ENCODE measurements at places on chromosomes 7 and 10.

- H3K4me1 ChIP-seq, result no peaks in the 10 kb centered on the region
- H3K27ac ChIP-seq, result no peak overlapping the region
- no peak overlapping the region for H3K4me3 ChIP-seq
- H3K36me3 ChIP-seq, result no peaks in the 10 kb centered on the region
- DNase-seq, result no peak
Observed at GRCh38 chr7:128917122-128917521, 6.6 kb upstream of the KCP start.

DNA sequence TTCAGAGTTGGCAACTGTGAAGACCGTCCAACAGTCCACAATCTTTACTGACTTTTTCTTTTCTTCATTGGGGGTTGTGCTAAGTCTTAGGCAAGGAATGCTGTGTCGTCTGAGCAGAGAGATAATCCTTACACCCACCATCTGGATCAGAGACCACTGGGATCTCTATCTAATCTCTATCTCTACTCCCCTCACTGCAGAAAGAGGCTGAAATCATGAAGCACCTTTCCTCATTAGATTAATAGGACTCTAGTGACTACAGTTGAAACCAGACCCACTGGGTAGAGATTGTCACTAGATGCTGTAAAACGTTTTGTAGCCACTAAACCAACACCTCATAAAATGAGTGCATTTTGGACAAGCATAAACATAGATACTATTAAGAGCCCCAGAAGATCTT, 387.4 kb upstream of the CELF2 start:
- H3K4me3 ChIP-seq, result no peak overlapping the region
- H3K4me1 ChIP-seq, result no peaks in the 10 kb centered on the region
- no peak for DNase-seq
- H3K36me3 ChIP-seq, result no peaks in the 10 kb centered on the region
- H3K27ac ChIP-seq, result no peak overlapping the region

GRCh38 chr10:133275684-133276092, 980 bp downstream of the ADAM8 start:
- no peak overlapping the region for H3K27ac ChIP-seq
- H3K36me3 ChIP-seq, result peaks cover 8% of the 10 kb centered on the region
- H3K4me1 ChIP-seq, result peaks cover 6% of the 10 kb centered on the region
- H3K4me3 ChIP-seq, result no peak overlapping the region
- H3K27me3 ChIP-seq, result no peaks in the 10 kb centered on the region
- no peak for DNase-seq

DNA sequence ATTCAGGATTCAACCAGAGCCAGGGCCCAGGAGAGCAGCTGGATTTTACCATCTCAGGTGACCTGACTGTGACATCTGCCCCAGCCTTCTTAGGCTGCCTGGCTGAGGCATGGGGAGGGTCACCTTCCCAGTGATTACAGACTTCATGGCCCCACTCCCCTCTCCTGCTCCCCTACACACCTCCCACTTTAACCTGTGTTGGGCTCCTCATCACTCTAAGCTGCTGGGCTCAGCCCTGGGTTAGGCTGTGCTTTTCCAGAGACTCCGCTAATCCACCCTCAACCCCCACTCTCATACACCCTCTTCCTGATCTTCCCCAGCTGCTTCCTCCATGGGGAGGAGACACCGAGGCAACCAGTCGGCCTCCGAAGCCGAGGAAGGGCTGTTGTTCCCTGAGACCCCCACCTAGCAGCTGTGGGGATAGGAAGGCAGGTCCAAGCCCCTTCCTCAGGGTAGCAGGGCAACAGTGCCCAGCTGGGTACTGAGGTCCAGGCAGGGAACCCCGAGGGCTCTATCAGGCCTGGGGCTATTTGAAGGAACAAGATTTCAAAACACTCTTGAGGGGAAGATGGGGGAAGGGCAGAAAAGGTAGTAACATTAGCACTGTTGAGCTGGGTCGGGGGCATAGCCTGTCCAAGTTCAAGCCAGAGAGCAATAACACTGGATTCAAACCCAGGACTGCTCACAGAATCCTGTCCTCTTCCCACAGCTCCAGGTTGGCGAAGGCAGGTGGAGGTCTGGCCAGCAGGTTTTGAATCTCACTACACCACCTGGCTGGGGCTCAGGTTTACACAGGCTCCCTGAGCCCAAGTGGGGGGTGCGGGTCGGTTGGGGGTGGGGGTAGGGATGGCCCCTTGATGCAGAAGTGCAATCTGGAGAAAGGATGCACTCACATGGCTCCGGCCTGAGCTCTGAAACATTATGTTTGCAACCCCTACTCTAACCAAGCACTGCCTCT, 1.8 kb downstream of the IMPDH1 start:
- peaks cover 1% of the 10 kb centered on the region for H3K36me3 ChIP-seq
- H3K27me3 ChIP-seq, result no peaks in the 10 kb centered on the region

GRCh38 chr10:89479771-89480446, 55.5 kb downstream of the SLC16A12 start:
- no peaks in the 10 kb centered on the region for H3K27me3 ChIP-seq
- H3K27ac ChIP-seq, result no peak overlapping the region
- no peaks in the 10 kb centered on the region for H3K36me3 ChIP-seq
- H3K4me3 ChIP-seq, result no peak overlapping the region
- DNase-seq, result peak; percentile 70

GRCh38 chr10:113519681-113520115, 33.2 kb upstream of the HABP2 start:
- H3K4me3 ChIP-seq, result no peak overlapping the region
- no peaks in the 10 kb centered on the region for H3K36me3 ChIP-seq
- no peak for DNase-seq
- H3K4me1 ChIP-seq, result no peaks in the 10 kb centered on the region
- no peaks in the 10 kb centered on the region for H3K27me3 ChIP-seq

- no peaks in the 10 kb centered on the region for H3K27me3 ChIP-seq
- no peak overlapping the region for H3K4me3 ChIP-seq
- no peak overlapping the region for H3K27ac ChIP-seq
- DNase-seq, result no peak
- no peaks in the 10 kb centered on the region for H3K36me3 ChIP-seq
- H3K4me1 ChIP-seq, result no peaks in the 10 kb centered on the region
Observed at GRCh38 chr7:2046581-2047565, 185.9 kb downstream of the MAD1L1 start.

DNA sequence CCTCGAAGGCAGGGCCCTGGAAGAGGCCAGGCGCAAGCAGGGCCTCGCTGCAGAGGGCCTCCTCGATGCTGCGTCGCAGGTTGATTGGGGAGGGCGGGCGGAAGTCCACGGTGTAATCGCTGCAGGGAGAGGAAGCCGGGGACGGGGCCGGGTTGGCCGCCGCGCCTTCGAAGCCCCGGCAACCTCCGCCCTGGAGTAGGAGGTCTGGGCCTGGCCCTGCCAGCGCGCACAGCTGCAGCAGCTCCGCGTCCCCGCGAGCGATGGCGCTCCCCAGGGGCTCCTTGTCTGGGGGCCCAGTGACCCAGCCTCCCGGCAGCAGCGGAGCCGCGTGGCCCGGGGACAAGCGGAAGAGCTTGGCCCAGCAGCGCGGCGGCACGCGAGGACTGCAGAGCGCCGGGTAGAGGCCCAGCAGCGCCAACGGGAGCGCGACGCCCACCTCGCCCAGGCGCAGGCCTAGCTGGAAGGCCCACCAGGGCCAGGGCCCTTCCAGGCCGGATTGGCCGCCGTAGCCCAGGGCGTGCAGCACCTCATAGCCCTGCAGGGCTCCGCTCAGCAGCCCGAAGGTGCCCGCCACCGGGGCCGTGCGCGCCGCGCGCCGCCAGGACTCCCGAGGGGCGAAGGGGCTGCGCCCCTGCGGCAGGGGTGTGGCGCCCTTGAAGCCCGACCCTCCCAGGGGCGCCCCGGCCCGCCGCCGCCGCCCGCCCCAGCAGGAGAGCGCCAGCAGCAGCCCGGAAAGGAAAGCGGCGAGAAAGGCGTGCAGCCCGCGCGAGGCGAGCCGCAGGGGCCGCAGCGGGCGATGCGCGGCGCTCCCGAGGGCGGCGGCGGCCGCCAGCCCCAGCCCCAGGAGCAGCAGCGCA, 7.8 kb upstream of the RBM28 start:
- peaks cover 53% of the 10 kb centered on the region for H3K27me3 ChIP-seq
- no peaks in the 10 kb centered on the region for H3K36me3 ChIP-seq
- H3K4me1 ChIP-seq, result no peaks in the 10 kb centered on the region
- no peak overlapping the region for H3K4me3 ChIP-seq
- DNase-seq, result no peak

- H3K27ac ChIP-seq, result no peak overlapping the region
- H3K4me3 ChIP-seq, result no peak overlapping the region
Observed at GRCh38 chr10:61543831-61544230, 90.7 kb upstream of the TMEM26 start.

GRCh38 chr10:44316187-44316921, 68.5 kb downstream of the CXCL12 start:
- no peaks in the 10 kb centered on the region for H3K4me1 ChIP-seq
- H3K27ac ChIP-seq, result no peak overlapping the region
- H3K27me3 ChIP-seq, result no peaks in the 10 kb centered on the region
- H3K4me3 ChIP-seq, result no peak overlapping the region
- H3K36me3 ChIP-seq, result no peaks in the 10 kb centered on the region

GRCh38 chr7:54831046-54831643, 72.1 kb upstream of the SEC61G start:
- no peaks in the 10 kb centered on the region for H3K4me1 ChIP-seq
- H3K27ac ChIP-seq, result no peak overlapping the region
- no peaks in the 10 kb centered on the region for H3K36me3 ChIP-seq
- no peaks in the 10 kb centered on the region for H3K27me3 ChIP-seq
- no peak overlapping the region for H3K4me3 ChIP-seq

DNA sequence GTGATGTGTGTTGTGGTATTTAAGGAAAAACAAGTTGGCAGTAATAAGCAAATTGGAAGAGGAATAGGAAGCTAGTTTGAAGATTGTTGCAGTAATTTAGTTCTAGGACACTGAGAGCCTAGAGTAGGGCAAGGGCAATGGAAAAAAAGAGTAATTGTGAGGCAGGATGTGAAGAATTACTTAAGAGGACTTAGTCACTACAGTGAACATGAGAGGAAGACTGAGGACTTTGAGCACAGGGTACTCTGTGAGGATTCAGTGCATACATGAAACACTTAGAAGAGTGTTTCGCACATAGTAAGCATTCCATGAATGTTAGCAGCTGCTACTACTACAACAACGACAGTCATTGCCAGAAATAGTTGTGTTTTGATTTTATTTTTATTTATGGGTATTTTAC, 30.9 kb upstream of the DKK1 start:
- no peaks in the 10 kb centered on the region for H3K36me3 ChIP-seq
- peak; percentile 13 for DNase-seq
- H3K4me1 ChIP-seq, result no peaks in the 10 kb centered on the region
- no peaks in the 10 kb centered on the region for H3K27me3 ChIP-seq
- H3K4me3 ChIP-seq, result no peak overlapping the region
- no peak overlapping the region for H3K27ac ChIP-seq

- DNase-seq, result no peak
- H3K27ac ChIP-seq, result no peak overlapping the region
- no peaks in the 10 kb centered on the region for H3K36me3 ChIP-seq
- H3K4me1 ChIP-seq, result no peaks in the 10 kb centered on the region
- H3K27me3 ChIP-seq, result no peaks in the 10 kb centered on the region
- no peak overlapping the region for H3K4me3 ChIP-seq
Observed at GRCh38 chr10:122657255-122657654, 42.4 kb downstream of the C10orf120 start.
